ENCODE measurements at places on chromosomes 2 and 18.

GRCh38 chr18:32909798-32910561, 137.2 kb upstream of the KLHL14 start:
- no peak for DNase-seq

- no peak for DNase-seq
These were observed 1.2 kb downstream of the CABLES1 start for GRCh38 chr18:23136326-23137096.

DNA sequence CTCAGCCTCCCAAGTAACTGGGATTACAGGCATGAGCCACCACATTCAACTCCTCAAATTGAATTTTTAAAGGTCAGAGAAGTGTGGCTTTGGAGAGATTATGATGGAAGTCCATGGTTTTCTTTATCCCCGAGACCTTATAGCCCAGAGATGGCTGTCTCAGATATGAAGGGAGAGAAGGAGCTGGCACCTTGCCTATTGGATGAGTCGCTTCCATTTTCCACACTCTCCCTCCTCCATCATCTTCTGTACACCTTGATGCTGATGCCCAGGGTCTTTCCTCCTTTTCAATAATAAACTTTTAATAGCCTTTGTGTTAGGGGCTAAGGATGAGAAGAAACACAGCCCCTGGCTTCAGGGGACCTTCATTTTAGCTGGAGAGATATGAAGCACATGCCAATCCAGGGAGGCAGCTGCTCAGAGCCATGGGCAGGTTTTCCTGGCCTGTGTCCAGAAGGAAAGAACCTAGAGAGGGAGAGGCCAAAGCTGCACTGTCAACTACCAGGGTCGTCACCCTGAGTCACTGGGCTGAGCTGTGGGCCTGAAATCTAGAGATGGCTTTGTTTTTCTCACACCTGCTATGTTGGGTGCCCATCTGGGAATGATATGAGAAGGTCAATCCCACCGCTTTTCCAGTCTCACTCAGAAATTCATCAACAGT, 146.0 kb upstream of the SERTAD2 start:
- no peak for DNase-seq

DNA sequence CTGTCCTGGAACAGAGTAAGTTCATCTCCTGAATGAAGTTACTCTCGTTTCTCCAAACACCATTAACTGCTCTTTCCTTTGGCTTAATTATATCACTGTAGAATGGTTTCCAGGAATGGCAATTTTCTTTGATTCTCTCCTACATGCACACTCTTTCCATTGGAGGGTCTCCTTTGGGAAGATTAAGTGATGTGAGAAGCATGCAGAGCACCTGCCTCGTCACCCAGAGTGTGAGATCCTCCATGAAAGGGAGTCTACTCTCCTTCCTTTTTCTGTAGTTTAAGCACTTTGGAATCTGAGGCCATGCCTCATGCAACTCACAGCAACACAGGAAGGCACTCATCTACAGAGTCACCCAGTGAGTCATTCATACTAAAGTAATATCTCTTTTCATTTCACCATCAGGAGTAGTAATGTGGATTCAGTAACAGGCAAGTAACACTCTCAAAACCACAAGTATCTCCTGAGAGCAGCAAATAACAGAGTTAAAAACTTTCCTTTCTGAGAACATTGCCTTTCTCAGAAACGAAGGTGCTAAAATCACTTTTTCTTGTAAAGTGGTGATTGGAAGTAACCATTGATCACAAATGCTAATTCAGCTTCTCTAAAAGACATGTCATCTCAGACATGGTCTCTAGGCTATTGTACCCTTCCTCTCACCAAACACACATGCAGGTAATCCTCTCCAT, 52.8 kb upstream of the IL1RL1 start:
- no peak for DNase-seq

DNA sequence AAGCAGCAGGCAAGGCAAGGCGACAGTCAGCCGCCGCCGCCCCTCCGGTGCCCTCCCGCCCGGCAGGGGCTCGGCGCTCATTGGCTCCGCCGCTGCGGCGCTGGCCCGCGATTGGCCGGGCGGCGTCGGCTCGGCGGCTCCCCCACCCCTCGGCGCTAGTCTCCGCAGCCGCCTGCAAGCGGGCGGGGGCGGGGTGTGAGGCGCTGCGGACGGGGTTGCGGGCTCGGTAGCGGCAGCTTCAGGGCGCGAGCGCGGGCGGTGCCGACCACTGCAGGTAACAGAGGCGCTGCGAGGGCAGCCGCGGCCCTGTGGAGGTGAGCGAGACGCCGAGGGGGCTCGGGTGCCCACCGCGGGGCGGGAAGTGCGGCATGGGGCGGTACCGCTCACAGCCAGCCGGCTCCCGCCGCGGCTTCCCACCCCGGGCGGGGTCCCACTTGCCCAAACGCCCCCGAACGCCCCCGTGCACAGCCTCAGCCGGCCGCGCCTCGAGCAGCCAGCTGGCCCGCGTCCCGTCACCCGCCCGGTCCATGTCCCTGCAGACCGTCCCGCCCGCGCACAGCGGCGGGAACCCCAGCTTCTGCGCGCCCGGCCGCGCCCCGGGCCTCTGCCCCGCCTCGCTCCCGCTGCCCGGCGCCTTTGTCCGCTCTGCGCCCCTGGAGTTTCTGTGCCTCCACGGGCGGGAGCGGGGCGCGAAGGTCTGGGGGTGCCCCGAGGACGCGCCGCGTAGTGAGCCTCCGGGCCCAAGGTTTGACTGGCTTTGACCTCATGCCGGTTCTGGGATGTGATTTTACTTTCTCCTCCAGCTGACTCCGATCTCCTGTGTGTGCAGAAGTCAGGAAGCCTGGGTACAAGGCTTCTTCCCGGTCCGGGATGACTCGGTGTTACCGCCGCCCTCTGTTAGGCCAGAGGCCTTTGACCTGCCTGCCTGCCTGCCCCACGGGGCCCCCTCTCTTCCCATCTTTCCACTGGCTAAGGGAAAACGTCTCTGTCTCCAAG, at the start of gene SANBR:
TSS of gene SANBR (plus strand) at position 158 of the 996 bp plus-strand sequence. CDS start 4,480 bp downstream, outside the sequence.
- DNase-seq, result peak; percentile 72

DNA sequence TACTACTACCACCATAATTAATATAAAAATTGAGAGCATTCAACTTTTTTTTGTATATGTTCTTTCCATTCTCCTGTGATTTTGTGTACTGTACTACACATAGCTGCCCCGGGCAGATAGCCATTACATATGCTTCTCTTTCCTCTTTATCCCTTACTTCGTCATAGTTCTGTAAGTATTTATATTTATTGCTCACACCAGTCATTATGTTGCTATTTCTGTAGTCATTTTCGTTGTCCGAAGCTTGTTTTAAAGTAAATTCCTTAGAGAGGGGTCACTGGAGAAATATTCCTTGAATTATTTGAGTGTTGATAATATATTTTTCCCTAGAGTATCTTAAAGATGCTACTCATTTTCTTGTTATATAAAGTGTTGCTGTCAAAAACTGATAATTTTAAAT, 144.0 kb downstream of the CLIP4 start:
- no peak for DNase-seq

DNA sequence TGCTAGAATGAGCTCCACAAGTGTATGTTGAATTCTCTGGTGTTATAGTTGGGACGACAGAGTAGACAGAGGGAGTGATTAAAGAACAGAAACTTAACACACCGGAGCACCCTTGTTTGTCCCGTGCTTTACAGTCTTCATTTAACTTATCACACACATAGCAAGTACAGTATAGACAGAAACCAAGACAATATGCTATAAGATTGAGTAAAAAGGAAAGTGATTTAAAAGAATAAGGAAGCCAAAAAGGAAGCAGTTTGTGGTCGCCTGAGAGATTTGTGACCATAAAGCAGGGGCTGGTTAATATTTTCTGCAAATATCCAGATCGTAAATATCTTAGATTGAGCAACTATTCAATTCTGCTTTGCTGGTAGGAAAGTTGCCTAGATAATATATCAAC, 1128.4 kb downstream of the TSN start:
- no peak for DNase-seq

DNA sequence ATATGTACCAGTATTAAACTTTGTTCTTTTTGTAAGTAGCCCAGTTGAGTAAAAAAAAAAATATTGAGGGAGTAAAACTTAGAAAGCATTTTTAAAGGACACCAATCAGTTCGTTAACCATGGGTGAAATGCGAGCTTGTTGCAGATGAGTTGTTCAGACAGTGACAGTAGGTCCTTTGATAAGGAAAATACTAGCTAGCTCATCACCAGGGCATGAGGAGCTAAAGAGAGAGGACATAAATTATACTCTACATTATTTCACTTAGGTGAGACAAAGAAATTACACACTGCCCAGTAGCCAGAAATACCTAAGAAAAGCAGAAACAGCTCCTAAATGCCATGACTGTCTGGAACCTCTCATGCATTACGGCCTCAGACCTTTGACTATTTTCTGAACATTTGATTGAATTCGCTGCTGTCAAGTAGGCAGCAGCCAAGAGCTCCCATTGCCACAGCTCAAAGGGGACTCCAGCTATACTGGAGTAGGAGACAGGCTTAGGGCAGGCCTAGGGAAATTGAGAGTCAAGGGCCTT, 2.6 kb upstream of the HNRNPLL start:
- no peak for DNase-seq

DNA sequence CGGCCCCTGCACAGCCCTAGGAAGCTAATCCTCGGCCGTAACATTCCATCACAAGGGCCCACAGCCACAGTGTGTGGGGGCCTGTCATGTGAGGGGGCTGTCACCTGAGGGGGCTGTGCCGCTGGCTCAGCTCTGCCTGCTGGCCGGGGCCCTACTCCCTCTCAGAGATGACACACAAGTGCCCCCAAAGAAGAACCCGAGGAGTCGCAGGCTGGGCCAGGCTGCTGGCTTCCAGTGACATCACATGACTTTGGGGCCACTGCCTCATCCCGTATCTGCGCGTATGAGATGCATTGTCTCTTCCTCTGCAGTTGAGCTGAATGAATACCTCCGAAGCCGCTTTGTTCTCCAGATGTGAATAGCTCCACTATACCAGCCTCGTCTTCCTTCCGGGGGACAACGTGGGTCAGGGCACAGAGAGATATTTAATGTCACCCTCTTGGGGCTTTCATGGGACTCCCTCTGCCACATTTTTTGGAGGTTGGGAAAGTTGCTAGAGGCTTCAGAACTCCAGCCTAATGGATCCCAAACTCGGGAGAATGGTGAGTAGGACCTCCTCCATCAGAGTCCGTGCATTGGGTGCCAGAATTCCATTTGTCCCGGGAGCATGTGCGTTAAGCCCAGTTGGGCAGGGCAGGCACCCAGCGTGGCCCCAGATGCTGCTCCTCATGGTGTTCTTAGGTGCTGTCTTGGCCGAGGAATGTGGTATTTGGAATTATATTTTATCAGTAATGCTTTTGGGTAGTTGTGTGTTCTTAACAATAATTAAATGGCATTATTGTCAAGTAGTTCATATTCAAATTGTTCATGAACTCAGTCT, at the start of gene CNDP1:
TSS of gene CNDP1 (plus strand) at position 351 of the 820 bp plus-strand sequence. CDS start at position 519, 168 bp downstream.
- no peak for DNase-seq

GRCh38 chr2:2662037-2662846, 331.2 kb upstream of the MYT1L start:
- no peak for DNase-seq

DNA sequence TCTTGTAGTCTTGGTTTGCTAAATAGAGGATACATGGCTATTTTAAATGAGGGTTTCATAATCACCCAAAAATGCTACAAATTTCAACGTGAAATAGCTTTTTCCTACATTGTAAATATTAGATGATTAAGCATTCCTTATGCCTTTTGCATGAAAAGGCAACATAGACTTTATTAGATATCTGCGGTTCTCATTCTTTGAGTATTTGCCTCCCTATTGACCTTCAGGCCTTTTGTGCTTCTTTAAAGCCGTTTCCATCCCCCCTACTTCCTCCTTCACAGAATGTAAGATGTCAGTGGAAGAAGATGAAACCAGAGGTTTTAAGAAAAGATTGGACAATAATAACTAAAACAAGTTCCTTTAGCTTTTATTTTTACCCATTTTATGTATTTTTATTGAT, 144.1 kb downstream of the UBE2E3 start:
- no peak for DNase-seq
